Nephron progenitor cell (in vitro differentiated cells): ENCODE measurements at places on chromosomes 3 and 15.

- DNase-seq = no peak
Measured at GRCh38 chr3:31250116-31250777, 282.5 kb upstream of the STT3B start.

GRCh38 chr3:188309437-188310269 is 155.7 kb downstream of the LPP start:
- DNase-seq = no peak

- peak; percentile 67 for DNase-seq
Measured at GRCh38 chr3:129650256-129650872, 43.9 kb upstream of the PLXND1 start.

DNA sequence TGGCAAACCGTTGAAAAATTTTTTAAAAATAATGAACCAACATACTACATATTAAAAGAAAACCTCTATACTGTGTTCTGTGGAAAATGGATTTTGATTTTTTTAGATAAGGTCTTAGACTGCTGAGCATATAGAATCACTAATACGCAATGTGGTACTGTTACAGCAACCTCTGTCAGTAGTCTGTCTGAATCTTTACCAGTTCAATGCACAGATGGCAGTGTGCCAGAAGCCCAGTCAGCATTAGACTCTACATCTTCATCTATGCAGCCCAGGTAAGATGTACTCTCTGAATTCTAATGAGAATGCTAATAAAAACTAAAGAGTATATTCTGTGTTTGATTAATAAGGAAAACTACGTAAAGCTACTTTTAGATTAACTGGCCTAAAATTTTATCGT is 31.3 kb upstream of the FAH start:
- no peak for DNase-seq

DNA sequence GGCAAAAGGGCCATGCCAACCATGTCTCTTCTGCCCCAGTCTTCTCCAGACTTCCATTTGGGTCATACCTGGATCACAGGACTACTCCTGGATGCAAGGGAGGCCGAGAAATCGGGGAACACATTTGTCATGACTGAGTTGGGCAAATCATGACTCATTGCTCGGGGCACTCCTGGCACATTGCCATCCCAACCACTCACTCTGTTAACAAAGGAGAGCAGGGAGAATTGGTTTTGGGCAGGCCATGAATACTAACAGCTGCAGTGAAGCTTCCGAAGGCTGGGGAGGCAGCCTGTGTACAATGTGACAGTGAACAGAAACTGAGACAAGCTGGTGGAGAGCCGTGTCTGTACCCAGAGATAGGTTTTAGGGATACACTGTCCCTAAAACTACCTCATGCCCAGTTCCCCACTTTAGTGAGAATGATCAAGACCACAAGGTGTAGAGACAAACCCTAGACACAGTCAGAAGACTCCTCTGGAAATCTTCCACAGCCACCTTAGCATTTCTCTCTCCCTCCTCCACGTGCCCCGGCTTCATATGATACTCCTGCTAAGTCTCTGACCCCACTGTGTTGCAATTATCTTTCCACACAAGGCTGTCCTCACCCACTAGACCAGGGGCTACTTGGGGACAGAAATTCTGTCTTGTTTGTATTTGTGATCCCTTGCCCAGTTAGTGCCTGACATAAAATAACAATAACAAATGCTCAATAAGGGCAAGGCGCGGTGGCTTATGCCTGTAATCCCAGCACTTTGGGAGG is 10.5 kb upstream of the BUB1B start:
- DNase-seq = no peak

DNA sequence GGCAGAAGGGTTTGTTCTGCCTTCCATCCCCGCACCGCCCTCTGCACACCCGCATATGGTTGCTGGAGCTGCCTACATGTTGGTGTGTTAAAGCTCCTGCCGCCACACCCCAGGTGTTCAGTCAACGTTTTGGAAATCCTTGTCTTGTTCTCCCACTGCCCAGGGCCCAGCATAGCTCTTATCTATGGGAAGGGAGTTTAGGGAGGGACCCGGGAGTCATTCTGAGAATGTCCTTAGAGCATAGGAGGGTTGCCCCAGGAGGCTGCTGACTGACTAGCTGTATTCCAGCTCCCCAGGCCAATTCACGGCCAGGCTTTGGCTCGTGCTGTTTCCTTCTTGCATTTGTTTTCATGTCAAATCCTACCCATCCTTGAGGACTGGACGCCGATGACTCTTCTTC is 46.8 kb downstream of the MAGEF1 start:
- no peak for DNase-seq

GRCh38 chr15:65884511-65884910 is 15.2 kb downstream of the RAB11A start:
- no peak for DNase-seq

GRCh38 chr3:185744997-185745843 is 79.6 kb downstream of the IGF2BP2 start:
- DNase-seq = peak; percentile 34

- DNase-seq = no peak
Measured at GRCh38 chr3:31926543-31926942, 54.5 kb downstream of the OSBPL10 start.

- DNase-seq = no peak
Measured at GRCh38 chr3:170723241-170723640, 137.4 kb upstream of the SLC7A14 start.

- DNase-seq = no peak
Measured at GRCh38 chr3:132325634-132326033, 8.4 kb downstream of the ACP3 start.

- no peak for DNase-seq
Measured at GRCh38 chr15:87901926-87902690, 354.4 kb downstream of the NTRK3 start.

DNA sequence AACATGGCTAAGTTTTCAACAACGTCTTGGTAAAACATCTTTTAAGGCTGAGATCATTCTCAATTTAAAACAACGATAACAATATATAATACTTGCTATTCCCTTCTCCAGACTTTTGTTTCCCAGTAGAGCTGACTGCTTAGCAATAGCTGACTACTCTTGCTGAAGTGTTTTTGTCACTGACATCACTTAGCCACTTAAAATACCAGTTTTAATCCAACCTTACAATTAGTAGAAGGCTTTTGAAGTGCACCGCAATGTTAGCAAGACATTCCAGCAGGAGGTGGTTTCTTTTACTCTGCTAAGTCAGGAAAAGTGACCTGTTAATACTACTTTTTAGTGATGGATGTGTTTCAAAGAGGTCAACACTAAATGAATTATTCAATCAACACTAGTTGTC is 28.7 kb upstream of the GBE1 start:
- DNase-seq = no peak

DNA sequence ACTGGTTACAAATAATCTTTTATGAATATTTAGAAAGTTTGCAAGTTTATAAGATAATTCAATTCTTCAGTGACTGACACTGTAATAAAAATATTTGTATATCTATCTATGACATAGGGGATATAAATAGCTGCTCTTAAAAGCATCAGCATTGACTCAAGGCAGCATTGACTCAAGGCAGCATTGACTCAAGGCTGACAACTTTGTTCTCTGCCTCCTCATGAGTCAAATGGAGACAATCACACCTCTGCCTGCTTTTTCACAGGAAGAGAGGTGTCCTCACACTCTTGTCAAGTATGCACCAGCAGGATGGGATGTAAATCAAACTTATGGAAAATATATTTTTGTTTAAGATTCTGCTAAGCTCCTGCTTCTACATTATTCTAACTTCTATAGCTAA is 1173.1 kb downstream of the NSUN3 start:
- no peak for DNase-seq

- DNase-seq = peak; percentile 53
Measured at GRCh38 chr3:160400030-160400701, 716 bp downstream of the SMC4 start.

DNA sequence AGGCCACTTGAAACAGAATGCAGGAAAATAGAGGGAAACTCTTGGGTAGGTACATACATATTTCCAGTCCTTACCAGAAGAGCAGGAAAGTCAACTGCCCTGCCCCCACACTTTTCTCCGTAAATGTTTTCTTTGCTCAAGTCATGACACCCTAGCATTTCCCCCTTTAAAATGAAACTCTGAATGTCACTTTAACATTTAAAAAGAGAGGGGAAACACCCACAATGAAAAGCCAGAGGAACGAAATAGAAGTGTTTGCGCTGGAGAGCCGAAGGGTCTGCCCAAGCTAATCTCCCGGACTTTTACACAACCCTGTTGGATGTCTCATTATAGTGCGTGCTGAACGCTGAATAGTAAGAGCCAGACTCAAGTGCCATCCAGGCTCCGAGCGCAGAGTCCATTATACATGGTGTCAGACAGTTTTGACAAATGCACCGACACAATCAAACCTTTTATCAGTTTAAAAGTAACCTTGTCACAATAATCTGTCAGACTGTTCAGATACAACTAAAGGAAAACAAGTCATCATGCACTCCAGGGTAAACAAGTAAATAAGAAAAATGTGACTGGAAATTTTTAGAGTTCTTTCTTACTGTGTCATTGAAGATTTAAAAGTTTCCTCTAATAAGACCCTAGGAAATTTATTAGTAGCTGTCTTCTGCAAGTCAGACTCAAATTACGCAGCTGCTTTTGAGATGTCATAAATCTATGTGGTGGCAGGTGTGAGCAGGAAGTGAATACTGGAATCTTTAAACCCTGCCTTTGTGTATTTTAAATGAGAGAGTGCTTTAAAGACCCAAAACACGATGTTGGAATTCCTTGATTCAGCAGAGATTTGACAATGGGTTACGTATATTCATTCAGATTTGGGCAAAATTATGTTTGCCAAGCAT is 159.8 kb downstream of the RBMS3 start:
- peak; percentile 27 for DNase-seq

DNA sequence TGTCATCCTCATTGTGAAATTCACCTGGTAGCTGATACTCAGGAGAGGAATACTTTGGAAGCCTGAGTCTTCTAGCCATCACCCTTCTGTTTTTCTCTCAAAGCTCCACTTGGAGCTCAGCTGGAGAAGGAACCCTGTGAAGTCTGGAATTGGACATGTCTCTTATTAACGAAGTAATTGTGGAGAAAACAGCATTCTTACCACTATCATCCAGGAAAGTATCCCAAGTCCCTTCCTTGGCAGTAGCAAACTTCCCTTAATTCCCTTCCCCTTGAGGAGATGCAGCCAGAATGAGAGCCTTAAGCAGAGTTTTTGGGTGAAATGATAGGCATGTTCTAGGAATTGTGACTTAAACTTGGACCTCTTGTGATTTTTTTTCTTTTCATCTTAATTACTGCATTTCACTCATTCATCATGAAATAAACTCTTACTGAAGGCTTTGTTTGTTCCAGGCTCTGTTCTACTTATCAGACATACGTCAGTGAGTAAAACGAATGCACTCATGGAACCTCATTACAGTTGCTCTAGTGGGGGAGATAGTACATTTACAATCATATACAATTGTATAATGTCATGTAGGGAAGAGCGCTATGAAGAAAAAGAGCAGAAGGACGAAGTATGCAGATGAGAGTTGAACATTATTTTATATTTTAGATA is 30.5 kb upstream of the TCF12 start:
- no peak for DNase-seq

DNA sequence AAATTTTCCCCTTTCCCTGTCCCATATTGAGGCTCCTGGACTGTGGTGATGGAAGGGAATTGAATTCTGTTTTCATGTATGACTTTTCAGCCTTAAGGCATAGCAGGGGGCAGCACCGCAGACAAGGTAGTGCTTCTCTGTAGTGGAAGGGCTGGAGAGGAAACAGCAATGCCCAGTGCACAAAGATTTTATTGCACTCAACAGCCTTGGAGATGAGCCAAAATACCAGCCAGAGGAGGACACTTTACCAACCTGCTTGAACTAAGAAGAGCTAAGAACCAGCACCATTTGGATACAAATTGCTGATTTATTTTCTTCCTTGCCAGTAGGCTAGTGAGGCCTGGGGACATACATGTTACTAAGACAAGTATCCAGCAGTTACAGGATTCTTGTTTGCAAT is 98.7 kb downstream of the KCNMB2 start:
- DNase-seq = no peak

GRCh38 chr3:61562721-61563312 is 1.4 kb downstream of the PTPRG start:
- DNase-seq = peak; percentile 60

GRCh38 chr3:102174312-102174712 is 260.5 kb upstream of the ZPLD1 start:
- no peak for DNase-seq

GRCh38 chr3:36538136-36538749 is 157.9 kb downstream of the STAC start:
- DNase-seq = no peak

- no peak for DNase-seq
Measured at GRCh38 chr3:108713009-108713516, 44.1 kb downstream of the RETNLB start.

DNA sequence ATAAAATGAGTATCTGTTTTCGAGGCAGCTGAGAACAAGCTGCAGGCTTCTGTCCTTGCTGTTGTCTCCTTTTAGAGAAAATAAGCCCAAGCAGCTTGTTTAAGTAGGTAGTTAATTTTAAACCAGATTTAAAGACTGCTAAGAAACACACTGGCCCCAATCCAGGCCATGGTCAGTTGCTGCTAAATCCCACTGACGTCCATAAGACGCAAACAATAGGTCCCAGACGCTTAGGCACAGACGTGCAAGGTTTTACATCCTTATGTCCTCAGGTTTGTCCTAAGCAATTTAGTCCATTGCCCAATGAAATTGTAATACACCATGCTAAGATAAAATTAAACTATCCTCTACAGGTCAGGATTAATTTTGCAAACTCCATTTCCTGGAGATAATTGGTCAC is 120.0 kb upstream of the SNTN start:
- DNase-seq = no peak

DNA sequence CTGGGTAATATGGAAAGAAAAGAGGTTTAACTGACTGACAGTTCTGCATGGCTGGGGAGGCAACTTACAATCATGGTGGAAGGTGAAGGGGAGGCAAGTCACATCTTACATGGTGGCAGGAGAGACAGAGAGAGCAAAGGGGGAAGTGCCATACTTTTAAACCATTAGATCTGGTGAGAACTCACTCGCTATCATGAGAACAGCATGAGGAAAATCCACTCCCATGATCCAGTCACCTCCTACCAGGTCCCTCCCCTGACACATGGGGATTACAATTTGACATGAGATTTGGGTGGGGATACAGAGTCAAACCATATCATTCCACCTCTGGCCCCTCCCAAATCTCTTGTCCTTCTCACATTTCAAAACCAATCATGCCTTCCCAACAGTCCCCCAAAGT is 16.0 kb upstream of the ACOX2 start:
- no peak for DNase-seq

DNA sequence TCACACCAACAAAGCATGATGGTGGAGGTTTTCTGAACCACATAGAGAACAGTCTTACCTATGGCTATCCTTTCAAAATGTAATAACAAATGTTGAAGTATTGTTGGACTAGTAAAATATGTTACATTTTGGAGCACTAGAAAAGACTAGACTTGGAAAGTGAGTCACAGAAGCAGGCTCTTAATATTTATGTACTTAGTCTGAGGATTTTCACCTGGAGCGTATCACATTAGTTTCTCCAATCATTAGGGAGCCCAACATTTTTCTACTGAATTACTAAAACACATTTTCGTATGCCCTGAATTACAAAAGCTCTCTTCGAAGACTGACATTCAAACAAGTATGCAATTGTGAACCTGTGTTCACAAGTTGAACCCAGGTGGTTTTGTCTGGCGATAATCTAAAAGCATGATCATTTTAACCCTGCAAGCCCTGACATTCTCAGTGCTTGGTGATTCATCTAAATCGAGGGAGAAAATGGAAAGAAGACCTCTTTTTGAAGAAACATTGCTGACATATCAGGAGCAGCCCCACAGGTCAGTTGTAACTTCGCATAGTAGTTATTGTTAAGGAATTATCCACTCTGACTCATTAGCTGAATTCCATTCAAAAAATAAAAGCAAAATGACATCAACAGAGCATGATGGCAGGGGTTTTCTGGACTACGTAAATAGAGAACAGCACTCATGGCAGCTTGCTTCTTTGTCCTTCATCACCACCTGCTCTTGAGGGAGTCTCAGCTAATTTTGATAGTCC is 679.8 kb upstream of the NECTIN3 start:
- no peak for DNase-seq
